Gastroesophageal sphincter (tissue), 4 donors: ENCODE measurements at places on chromosomes 5 and 9. TPM values are rescaled to one million over a fixed set of nuclear protein-coding genes. Genes with fewer than 3 reads are reported as not detected.

The P4HA2 gene
- 32.8 TPM for total RNA-seq

DNA sequence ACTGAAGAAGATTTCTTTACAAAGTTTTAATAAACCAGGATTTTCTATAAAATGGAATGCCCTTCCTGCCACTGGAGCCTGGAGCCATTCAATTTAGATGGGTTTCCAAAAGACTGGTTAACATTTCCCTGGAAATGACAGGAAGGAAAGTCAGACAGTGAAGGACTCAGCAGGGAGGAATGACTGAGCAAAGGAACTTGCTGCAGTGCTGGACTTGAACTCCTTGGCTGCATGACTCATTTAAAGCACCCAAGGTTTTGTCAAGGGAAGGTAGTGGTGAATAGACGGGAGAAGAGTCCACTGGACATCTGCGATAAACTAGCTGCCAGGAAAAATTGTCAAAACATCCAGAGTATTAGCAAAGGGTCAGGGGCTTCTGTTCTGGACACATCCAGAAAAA is 163.8 kb upstream of the SLC28A3 start:
- ATAC-seq: no peak

DNA sequence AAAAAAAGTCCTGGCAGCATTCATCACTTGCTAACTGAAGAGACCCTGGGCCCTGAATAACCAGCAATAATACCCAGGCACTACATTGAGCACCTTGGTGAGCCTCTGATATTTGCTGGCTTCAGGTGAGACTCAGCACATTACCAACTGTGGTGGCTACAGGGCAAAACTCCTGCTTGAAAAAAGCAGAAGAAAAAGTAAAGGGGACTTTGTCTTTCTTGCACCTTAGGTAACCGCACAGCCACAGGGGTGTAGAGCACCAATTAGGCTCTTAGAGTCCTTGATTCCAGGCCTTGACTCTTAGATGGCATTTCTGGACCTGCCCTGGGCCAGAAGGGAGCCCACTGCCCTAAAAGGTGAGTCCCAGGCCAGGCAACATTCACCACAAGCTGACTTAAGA is 269.5 kb downstream of the AUH start:
- no peak for ATAC-seq

- no peak for ATAC-seq
These were observed 71.2 kb downstream of the RAPGEF1 start for GRCh38 chr9:131668439-131669268.
